ENCODE measurements at places on chromosomes 11 and 22.

DNA sequence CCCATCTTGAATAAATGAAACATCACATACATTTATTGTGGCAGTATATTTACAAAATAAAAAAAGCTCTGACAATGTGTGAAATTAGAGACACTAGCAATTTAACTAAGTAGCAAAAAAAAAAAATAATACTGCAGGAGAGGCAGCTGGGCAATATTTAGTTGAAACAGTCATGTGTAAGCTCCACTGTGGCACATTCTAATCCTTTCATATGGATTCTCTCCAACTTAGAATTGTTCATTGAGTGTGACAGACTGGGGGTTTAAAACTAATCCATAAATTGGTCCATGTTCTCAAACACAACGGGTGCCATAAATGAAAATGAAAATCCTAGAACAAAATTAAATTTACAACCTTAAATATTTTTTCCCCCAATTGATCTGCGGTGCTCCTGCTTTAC is 302.1 kb downstream of the CADM1 start:
- no peak for DNase-seq

GRCh38 chr11:97772705-97773104 is 1248.0 kb upstream of the CNTN5 start:
- DNase-seq, result no peak

DNA sequence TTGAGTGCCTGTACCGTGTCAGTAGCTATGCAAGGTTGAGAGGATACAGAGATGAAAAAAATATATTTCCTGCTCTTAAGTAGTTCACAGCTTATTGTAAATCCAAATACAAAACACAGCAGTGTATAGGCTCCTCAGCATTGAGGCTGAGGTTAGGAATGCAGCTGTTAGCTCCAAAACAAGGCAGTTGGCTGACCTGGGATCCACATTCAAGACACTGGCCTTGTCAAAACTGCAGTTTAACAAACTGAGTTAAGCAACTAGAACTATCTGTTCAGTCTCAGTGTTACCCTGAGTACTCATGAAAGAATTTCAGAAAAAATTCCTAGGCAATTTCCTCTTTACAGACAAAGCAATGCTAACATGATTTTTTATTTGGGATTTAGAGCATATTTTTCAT is 42.8 kb downstream of the REXO2 start:
- DNase-seq, result no peak

- no peak for DNase-seq
Measured at GRCh38 chr11:118370774-118371173, 11.4 kb downstream of the UBE4A start.

DNA sequence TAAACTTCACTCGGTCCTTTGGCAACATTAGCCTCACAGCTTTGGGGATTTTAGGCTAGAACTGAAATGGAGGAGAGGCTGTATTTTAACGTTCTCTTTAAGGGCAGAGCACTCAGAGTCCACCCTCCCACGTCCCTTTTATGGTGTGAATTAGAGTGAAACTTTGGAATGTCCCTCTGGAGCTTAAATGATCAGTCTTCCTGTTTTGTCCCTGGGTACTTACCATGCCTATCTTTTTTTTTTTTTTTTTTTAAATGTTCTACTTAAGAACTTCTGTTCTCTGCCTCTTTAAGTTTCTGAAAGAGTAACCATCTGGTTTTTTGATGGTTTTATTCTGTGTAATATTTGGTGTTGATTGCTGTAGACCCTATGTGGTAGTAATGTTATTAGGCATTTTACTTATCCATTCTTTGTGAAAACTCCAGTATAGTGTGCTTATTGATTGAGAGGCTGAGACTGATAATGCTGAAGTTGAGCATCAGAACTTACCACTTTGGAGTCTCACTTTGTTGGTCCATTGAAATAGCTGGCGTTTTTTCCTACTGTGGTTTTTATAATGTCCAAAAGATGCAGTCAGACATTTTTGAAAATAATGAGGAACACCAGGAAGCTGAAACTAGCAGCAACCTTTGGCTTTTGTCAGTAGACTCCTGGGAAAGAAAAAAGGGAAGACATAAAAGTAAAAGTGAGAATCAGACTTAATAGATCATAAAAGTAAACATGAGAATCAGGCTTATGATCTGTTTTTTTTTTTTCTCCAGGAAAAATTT is 11.6 kb downstream of the UVRAG start:
- no peak for DNase-seq

GRCh38 chr22:24707470-24707801 is 67.1 kb downstream of the PIWIL3 start:
- peak; percentile 77 for DNase-seq

- DNase-seq, result no peak
Measured at GRCh38 chr22:40637183-40638150, 948 bp upstream of the MRTFA start.

- DNase-seq, result no peak
Measured at GRCh38 chr22:37193629-37194191, 5.7 kb upstream of the C1QTNF6 start.

DNA sequence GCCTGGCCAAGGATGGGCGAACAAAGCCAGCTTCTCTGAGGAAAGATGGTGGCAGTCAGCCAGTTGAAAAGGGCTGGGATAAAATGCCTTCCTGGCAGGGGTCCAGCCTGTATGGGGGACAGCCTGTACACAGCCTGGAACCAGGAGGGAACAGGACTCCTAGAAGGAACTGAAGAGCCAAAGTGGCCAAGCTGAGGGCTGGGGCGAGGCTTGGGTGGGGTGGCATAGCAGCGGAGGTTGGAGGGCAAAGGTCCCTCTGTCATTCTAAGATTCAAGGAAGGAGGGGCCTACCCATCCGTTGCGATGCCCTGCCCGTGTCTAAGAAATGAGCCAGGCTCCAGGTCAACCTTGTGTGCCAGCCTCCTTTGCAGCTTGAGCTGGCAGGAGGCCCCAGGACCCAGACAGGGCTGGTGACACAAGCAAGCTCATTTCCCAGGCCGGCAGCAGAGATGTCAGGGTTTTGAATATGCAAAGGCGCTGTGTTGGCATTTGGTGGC is 22.6 kb downstream of the FADD start:
- DNase-seq, result no peak

DNA sequence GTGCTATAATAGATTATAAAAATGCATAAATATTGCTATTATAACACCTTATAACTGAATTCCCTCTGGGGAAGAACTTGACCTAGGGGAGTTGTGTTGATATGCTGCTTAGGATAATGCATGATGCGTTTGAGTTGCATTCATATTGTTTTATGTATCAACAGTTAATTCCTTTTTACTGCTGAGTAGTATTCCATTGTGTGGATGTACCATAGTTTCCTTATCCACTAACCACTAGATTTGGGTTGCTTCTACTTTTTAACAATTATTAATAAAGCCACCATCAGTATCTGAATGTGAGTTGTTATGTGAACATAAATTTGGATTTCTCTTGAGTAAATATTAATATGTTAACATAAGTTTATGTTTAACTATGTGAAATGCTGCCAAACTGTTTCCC is 19.7 kb upstream of the LRRC4C start:
- DNase-seq, result no peak

DNA sequence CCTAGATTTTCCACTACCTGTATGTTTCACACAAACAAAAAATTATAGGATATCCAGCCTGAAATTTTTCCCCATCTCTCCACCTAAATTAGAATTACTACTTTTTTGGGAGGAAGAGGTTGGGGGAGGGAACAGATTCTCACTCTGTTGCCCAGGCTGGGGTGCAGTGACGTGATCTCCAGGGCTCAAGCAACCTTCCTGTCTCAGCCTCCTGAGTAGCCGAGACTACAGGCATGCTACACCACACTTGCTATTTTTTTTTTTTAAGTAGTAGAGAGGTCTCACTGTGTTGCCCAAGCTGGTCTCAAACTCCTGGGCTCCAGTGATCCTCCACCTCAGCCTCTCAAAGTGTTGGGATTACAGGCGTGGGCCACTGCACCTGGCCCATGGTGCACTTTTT is 9.5 kb downstream of the JAML start:
- DNase-seq, result no peak

Measured in ELF-1 (cell line).